ENCODE measurements at places on chromosomes 6 and 20.

DNA sequence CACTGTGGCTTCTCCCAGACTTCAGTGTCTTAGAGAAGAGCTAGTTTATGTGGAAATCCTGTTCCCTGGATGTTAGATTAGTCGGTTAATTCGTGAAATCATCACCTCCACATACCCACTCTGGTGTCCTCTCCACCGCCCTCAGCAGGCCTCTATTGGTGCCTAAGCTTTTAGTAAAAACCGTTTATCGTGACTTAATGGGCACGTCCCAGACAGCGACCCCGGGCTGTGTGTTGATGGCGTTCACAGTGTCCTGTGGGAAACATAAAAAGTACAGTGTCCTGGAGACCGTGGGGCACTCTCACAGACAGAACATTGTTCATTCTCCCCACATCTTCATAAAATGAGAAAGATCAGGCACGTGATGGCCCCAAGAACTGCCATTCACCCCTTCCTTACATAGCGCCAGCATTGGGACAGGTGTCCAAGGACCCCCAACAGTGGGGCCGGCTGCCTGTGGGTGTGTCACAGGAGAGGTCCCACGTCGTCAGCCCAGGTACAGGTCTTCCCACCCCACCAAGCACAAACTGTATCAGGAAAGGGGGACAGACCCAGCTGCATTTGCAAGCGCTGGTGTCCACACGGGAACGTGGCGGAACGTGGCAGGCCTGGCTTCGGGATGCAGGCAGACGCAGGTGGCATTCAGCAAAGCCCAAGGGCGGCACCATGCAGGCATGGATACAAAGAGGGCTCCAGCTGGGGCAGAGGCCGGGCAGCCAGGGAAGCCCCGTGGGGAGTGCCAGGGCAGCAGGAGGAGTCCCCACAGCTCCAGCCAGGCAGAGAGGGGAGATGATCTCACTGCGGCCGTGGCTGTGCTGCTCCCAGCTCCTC is 237.7 kb downstream of the DLL1 start:
- no peak for DNase-seq

- no peak for DNase-seq
These were observed 2.5 kb upstream of the PTPRT start for GRCh38 chr20:43191946-43192863.

GRCh38 chr6:162026843-162027242 is 700.7 kb downstream of the PRKN start:
- no peak for DNase-seq

GRCh38 chr6:137923866-137924653 is 57.0 kb downstream of the TNFAIP3 start:
- peak; percentile 50 for DNase-seq

GRCh38 chr6:155340464-155341129 is 26.3 kb upstream of the TFB1M start:
- DNase-seq, result no peak
